ENCODE measurements at places on chromosomes 7 and 10.

- no peaks in the 10 kb centered on the region for H3K36me3 ChIP-seq
- no peak for DNase-seq
- peaks cover 3% of the 10 kb centered on the region for H3K4me1 ChIP-seq
- no peak overlapping the region for H3K27ac ChIP-seq
These were observed 5.9 kb downstream of the MGMT start for GRCh38 chr10:129472696-129473555.

GRCh38 chr10:117352724-117353123 is 22.5 kb downstream of the PDZD8 start:
- H3K4me1 ChIP-seq: peaks cover 24% of the 10 kb centered on the region
- no peak overlapping the region for H3K4me3 ChIP-seq
- no peaks in the 10 kb centered on the region for H3K27me3 ChIP-seq
- H3K27ac ChIP-seq: no peak overlapping the region

DNA sequence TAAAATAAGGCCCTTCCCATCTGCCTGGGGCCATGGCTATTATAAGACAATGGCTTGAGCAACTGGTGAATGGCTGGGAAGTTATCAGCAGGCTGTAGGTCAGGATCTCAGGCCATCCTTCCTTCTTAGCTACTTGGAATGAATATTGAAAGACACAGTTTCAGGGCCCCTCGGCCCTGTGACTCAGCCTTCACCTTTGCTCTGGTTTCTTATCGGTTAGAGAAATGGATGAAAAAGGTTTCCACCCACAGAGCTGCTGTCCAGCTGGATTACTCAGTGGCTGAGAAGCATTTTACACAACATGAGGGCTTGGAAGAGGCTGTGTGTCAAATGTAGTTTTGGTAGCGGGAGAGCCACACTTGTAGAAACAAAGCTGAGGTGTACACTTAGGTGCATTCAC is 9.4 kb downstream of the ACSL5 start:
- DNase-seq: no peak
- H3K27me3 ChIP-seq: no peaks in the 10 kb centered on the region
- peak overlapping the region; percentile 85 for H3K27ac ChIP-seq
- H3K4me1 ChIP-seq: peaks cover 36% of the 10 kb centered on the region

GRCh38 chr7:128135159-128135514 is 103.9 kb upstream of the LRRC4 start:
- peaks cover 2% of the 10 kb centered on the region for H3K4me1 ChIP-seq
- H3K36me3 ChIP-seq: no peaks in the 10 kb centered on the region
- DNase-seq: no peak

DNA sequence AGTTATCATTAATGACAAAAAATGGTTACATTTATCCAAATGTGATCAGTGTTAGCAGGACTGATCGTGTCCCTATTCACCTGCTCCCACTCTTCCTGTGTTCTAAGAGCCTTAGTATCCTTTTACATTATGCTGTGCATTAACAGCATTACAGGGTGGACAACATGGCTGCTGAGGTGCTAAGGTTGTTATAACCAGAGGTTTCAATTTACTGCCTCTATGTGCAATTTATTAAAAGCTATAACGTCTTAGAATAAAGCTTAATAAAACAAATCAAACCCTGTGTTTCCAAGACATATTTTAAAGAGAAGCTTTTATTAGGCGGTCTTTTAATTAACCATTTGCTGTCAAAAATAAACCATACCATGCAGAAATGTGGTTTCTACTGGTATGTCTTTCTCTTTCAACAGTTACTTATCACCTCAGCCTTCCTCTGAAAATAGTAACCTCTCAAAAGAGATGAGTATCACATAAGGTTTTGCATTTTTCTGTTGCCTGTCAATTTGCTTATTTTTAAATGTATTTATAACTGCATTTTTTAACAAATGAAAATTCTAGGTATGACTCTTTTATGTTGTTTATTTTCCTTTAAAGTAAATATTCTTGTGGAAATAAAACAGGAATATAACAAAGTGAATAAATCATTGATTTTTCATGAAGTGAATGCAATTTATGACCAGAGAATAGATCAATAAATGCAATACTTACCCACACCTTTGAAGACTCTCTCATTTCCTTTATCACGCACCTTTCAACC is 849.8 kb upstream of the SORCS1 start:
- no peaks in the 10 kb centered on the region for H3K36me3 ChIP-seq
- no peaks in the 10 kb centered on the region for H3K27me3 ChIP-seq
- H3K27ac ChIP-seq: no peak overlapping the region

DNA sequence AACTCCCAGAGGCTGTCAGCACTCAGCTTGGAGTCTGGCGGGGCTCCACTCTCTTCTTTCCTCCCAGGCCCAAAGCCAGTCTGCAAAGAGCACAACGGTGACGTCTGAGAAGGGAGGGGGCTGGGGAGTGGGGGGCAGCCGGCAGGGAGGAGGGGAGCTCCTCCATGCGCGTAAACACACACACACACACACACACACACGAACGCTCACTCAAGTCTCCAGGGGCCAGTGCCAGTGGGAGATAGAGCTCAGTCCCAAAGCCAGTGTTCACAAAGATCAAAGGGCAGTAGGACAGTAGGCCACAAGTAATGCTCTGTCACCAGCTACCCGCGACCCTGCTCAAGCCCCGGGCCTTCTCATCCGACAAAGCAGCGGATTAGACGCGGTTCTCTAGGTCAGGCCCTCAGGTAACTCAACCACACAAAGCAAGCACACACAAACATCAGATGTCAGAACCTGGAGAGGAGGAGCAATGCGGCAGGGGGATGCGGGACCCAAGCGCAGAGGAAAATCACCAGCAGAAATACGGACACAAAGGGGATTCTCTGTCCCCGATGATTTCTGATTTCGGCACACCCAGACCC is 19.9 kb downstream of the TCAF1 start:
- no peaks in the 10 kb centered on the region for H3K27me3 ChIP-seq
- H3K4me3 ChIP-seq: peak overlapping the region; percentile 89
- peak overlapping the region; percentile 98 for H3K27ac ChIP-seq
- peaks cover 25% of the 10 kb centered on the region for H3K4me1 ChIP-seq
- DNase-seq: peak; percentile 28

DNA sequence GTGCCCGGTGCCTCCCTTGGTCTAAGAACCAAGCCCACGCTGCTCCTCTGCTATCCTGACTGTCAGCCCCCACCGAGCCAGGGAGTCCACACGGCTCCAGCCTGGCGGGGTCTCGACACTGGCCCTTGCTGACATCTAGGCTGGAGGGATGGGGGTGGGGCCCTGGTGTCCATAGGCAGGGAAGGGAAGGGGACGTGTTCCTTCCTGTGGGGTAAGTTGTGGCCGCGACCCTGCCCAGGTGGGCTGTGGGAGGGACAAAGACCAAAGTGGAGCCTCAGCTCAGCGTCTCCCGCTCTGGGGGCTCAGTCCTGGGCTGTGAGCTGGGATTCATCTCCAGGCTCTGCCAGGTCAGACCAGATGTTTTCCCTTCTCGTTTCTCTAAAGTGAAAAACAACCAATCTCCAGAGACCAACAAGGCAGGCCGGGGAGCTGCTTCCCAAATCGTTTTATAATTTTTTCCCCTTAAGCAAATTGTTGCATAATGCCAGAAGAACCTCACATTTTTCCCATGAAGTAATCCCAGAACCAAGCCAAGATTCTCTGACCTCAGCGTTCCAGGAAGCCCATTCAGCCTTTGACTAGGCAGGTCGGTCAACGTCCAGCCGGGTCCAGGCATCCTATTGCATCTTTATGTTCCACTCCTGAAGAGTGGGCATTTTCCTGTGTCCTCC is 101.2 kb downstream of the RGS10 start:
- no peak for DNase-seq
- no peaks in the 10 kb centered on the region for H3K4me1 ChIP-seq
- H3K4me3 ChIP-seq: no peak overlapping the region
- H3K27me3 ChIP-seq: no peaks in the 10 kb centered on the region
- H3K27ac ChIP-seq: no peak overlapping the region
- peaks cover 11% of the 10 kb centered on the region for H3K36me3 ChIP-seq

DNA sequence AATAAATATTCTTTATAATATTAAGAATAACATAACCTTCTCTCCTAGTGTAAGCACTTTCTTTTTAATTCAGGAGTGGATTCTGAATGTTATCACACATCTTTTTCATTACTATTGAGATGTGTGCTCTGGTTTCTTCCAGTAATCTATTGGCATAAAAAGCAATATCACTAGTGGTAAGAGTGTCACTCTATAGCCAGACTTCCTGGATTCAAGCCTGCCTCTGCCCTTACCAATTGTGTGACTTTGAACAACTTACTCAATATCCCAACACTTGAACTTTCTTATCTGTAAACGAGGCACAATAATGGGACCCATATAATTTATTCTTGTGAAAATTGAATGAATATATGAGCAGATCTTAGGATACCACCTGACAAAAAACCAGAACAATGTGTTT is 71.0 kb downstream of the SEM1 start:
- H3K27me3 ChIP-seq: no peaks in the 10 kb centered on the region
- DNase-seq: no peak
- H3K4me1 ChIP-seq: no peaks in the 10 kb centered on the region
- H3K36me3 ChIP-seq: no peaks in the 10 kb centered on the region
- no peak overlapping the region for H3K27ac ChIP-seq

GRCh38 chr7:96174812-96175211 is 147.1 kb downstream of the SLC25A13 start:
- H3K4me1 ChIP-seq: peaks cover 19% of the 10 kb centered on the region
- peaks cover 3% of the 10 kb centered on the region for H3K36me3 ChIP-seq
- H3K4me3 ChIP-seq: no peak overlapping the region
- no peak overlapping the region for H3K27ac ChIP-seq
- no peak for DNase-seq

DNA sequence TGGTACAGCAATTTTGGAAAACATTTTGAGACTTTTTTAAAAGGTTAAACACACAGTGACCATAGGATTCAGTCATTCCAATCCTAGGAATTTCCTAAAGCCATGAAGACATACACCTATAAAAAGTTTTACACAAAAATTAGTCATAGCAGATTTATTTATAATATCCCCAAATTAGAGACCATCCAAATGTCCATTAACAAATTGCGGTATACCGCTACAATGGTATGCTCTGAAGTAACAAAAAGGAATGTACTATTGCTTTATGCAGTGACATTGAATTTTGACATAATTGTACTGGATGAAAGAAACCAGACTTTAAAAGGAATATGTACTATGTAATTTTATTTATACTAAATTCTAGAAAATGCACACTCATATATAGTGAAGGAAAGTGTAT is 362.8 kb downstream of the HGF start:
- H3K4me3 ChIP-seq: no peak overlapping the region
- no peak overlapping the region for H3K27ac ChIP-seq
- no peaks in the 10 kb centered on the region for H3K27me3 ChIP-seq
- H3K36me3 ChIP-seq: no peaks in the 10 kb centered on the region
- no peaks in the 10 kb centered on the region for H3K4me1 ChIP-seq
- no peak for DNase-seq

DNA sequence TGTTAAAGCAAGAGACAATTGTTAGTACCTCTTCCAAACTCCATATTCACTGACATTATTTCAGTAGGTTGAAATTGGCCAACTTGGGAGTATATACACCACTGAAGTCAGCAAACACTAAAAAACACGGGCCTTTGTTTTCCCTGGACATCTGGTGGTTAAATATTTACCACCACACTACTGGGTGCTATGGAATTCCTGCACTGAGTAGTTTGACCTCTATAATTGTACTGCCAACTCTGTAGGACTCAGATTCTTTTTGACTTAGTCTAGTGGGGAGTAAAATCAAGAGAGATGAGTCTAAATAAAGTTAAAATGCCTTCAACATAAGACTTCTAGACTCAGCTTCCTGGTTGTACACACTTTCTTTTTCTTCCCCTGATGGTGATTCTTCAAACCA is 41.3 kb upstream of the TES start:
- peaks cover 20% of the 10 kb centered on the region for H3K27me3 ChIP-seq
- peaks cover 32% of the 10 kb centered on the region for H3K4me1 ChIP-seq
- H3K27ac ChIP-seq: peak overlapping the region; percentile 53
- H3K36me3 ChIP-seq: no peaks in the 10 kb centered on the region

GRCh38 chr7:42059275-42059674 is 177.7 kb downstream of the GLI3 start:
- H3K4me1 ChIP-seq: no peaks in the 10 kb centered on the region
- DNase-seq: no peak
- peaks cover 40% of the 10 kb centered on the region for H3K27me3 ChIP-seq
- no peak overlapping the region for H3K4me3 ChIP-seq
- no peaks in the 10 kb centered on the region for H3K36me3 ChIP-seq
- H3K27ac ChIP-seq: no peak overlapping the region

GRCh38 chr10:119309423-119309770 is 102.0 kb downstream of the GRK5 start:
- H3K36me3 ChIP-seq: no peaks in the 10 kb centered on the region
- no peak overlapping the region for H3K4me3 ChIP-seq
- no peak overlapping the region for H3K27ac ChIP-seq
- peaks cover 13% of the 10 kb centered on the region for H3K4me1 ChIP-seq
- no peak for DNase-seq
- no peaks in the 10 kb centered on the region for H3K27me3 ChIP-seq

DNA sequence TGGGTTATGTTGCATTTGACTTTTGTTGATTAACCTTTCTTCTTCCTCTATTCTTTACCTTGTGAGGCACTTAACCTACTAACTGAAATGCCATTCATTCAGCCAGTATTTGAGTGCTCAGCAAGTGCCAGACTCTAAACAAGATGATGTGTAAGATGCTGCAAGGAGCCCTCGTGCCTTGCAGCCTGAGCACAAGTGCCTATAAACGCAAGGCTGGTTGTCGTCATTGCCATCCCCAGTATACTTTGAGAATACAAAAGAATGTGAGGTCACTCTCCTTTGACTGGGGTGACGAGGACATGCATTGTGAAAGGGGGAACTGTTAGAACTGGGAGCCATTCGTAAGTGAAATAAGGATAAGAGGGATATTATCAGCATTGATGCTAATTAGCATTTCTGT is 103.0 kb downstream of the AUTS2 start:
- no peak overlapping the region for H3K4me3 ChIP-seq
- peaks cover 67% of the 10 kb centered on the region for H3K27me3 ChIP-seq
- no peak for DNase-seq
- H3K27ac ChIP-seq: no peak overlapping the region

DNA sequence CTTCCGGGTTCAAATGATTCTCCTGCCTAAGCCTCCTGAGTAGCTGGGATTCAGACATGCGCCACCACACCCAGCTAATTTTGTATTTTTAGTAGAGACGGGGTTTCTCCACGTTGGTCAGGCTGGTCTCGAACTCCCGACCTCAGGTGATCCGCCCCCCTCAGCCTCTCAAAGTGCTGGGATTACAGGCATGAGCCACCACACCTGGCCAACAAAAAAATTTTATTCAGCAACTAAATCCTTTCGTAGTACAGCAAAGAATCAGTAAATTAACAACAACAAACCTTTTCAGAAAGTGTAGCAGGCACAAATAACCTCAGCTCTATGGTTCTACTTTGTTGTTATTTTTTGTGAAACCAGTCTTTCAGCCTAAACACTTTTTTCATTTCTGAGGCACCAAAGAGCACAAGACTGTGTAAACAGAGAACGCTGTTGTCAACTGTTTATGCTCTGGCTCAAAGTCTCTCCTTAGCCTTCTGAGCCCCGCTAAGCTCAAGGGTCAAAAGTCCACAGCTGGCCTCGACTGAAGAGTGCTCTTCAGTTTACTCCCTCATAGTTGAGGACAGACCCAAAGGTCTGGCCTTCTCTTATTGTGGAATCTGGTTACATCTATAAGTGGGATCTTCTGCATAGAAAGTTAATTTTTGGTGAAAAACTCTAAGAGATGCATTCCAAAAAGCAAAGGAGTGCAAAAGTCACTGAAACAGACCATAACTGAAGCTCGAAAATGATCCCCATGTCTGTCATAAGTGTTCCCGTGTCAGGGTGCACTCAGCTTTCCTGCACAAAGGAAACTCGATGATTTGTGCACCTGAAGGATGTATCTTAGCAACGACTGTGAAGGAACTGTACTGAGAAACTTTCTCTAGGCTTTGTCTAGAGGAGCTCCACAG is 24.6 kb upstream of the DDX50 start:
- peaks cover 43% of the 10 kb centered on the region for H3K4me1 ChIP-seq
- peak overlapping the region; percentile 95 for H3K27ac ChIP-seq
- H3K36me3 ChIP-seq: no peaks in the 10 kb centered on the region
- no peaks in the 10 kb centered on the region for H3K27me3 ChIP-seq
- H3K4me3 ChIP-seq: peak overlapping the region; percentile 14
- no peak for DNase-seq
